Activated naive CD8-positive, alpha-beta T cell treated with anti-CD3 and anti-CD28 coated beads, Interleukin-2, amount 10 ng/mL, durations not matched to agents 7 days and 5 days (primary cell): ENCODE measurements at places on chromosomes 1 and 21.

DNA sequence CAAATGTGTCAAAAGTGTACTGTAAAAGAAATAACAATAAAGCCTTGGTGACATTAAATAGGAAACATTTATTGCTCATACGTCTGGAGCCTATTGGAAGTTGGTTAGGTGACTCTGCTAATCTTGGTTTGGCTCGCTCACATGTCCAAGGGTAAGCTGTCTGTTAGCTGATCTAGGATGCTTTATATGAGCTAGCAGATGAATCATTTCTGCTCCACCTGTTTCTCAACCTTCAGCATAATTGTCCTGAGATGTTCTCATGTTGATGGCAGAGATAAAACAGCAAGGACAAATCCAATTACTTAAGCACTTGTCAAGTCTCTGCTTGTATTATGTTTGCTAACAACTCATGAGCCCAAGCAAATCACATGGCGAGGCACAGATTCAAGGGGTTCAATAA is 56.0 kb upstream of the CD53 start:
- H3K36me3 ChIP-seq: no peaks in the 10 kb centered on the region
- peaks cover 15% of the 10 kb centered on the region for H3K27me3 ChIP-seq
- no peak overlapping the region for H3K27ac ChIP-seq

GRCh38 chr1:201088901-201089525 is 23.2 kb downstream of the CACNA1S start:
- no peak overlapping the region for H3K4me3 ChIP-seq
- no peak for DNase-seq
- H3K27ac ChIP-seq: no peak overlapping the region

DNA sequence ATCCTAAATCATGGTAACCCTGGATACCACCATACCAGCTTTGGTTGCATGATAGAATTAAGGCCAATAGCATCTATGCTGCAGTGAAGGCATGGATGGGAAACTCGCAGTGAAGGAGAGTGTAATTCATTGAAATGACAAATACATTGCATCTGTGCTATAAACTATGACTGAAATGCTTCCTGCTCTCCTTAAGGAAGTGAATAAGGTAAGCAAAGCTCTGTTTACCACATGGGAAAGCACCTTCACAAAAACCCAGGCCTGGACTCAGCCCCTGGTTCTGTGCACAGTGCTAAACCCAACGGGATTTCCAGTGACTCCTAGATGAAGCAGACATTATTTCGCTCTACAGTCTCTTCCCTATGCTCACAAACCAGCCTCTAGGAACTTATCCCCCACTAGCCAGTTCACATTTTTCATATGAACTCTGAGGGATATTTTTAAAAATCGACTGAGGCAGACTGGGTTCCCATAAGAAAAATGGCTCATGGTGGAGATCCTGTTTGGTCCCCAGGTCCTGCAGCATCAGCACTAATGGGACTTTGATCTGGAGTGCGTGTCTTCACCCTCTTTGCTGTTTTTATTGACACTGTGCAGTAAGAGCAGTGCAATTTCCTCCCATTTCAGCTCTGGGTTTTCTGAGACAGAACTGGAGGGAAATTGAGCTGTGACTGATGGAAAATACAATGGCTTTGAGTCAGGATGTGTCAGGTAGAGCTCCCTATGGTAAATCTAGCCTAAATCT is 362.7 kb downstream of the SIPA1L2 start:
- no peak for DNase-seq
- H3K4me3 ChIP-seq: no peak overlapping the region
- no peaks in the 10 kb centered on the region for H3K4me1 ChIP-seq
- no peaks in the 10 kb centered on the region for H3K36me3 ChIP-seq

- H3K27me3 ChIP-seq: peaks cover 4% of the 10 kb centered on the region
- H3K27ac ChIP-seq: no peak overlapping the region
- H3K4me1 ChIP-seq: no peaks in the 10 kb centered on the region
These were observed 61.3 kb upstream of the KCNE2 start for GRCh38 chr21:34302521-34302920.

GRCh38 chr1:17056551-17056950 is 2.7 kb upstream of the SDHB start:
- H3K4me3 ChIP-seq: no peak overlapping the region
- H3K36me3 ChIP-seq: no peaks in the 10 kb centered on the region
- DNase-seq: no peak
- peaks cover 9% of the 10 kb centered on the region for H3K27me3 ChIP-seq
- H3K27ac ChIP-seq: no peak overlapping the region

GRCh38 chr1:151853411-151853943 is at the start of gene THEM5:
THEM5 (minus strand) TSS chr1:151853712; CDS start chr1:151853565, 147 bp downstream.
- H3K27me3 ChIP-seq: peaks cover 6% of the 10 kb centered on the region
- DNase-seq: no peak
- H3K27ac ChIP-seq: no peak within 1 kb of the TSS

GRCh38 chr21:36065497-36066036 is 4.3 kb upstream of the CBR1 start:
- H3K4me1 ChIP-seq: peaks cover 22% of the 10 kb centered on the region
- no peak overlapping the region for H3K27ac ChIP-seq

DNA sequence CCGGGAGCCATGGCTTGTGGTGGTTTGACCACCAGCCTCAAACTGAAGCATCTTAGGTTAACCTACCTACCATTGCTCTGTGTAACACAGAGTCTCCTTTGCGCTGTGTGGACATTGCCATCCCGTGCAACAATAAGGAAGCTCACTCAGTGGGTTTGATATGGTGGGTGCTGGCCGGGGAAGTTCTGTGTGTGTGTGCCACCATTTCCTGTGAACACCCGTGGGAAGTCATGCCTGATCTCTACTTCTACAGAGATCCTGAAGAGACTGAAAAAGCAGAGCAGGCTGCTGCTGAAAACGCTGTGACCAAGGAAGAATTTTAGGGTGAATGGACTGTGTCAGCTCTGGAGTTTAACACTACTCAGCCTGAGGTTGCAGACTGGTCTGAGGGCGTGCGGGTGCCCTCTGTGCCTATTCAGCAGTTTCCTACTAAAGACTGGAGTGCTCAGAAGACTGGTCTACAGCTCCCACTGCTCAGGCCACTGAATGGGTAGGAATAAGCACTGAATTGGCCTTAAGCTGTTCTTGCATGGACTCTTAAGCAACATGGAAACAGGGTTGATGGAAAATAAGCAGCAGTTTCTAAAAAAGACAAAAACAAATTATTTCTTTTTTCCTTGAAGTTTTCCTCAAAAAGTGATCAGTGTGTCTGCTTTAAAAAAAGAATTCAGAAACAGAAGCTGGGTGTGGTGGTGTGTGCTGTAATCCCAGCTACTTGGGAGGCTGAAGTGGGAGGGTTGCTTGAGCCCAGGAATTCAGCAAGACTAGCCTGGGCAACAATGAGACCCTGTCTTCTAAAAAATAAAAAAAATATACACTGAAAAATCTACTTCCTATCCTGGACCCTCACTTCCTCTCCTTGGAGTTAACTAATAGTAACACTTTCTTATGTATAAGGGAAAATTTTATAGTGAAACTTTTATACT is 14.6 kb downstream of the CEP350 start:
- no peak for DNase-seq
- H3K27me3 ChIP-seq: no peaks in the 10 kb centered on the region
- peak overlapping the region; percentile 61 for H3K27ac ChIP-seq
- H3K4me1 ChIP-seq: peaks cover 17% of the 10 kb centered on the region
- H3K4me3 ChIP-seq: no peak overlapping the region

GRCh38 chr1:166721145-166721544 is 118.1 kb upstream of the POGK start:
- H3K4me3 ChIP-seq: no peak overlapping the region
- no peaks in the 10 kb centered on the region for H3K27me3 ChIP-seq
- no peak for DNase-seq

DNA sequence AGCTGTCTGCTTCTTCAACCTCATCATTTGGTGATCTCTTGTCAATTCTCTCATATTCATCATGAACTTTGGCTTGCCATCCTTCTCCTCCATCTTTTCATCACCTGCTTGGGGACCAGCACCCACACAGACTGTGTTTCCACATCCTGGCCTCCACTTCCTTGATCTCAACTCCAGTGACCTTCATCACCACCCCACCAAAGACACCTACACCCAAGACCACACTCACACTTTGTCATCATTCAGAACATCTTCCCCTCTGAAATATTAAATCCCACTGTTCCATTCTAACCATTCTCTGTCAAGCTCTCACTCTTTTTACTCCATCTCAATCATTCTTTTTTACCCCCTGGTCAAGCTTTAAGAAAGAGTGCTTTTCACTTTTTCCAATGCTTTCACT is 115.5 kb upstream of the VAV3 start:
- DNase-seq: peak; percentile 40
- peak overlapping the region; percentile 53 for H3K4me3 ChIP-seq
- H3K4me1 ChIP-seq: peaks cover 56% of the 10 kb centered on the region
- H3K36me3 ChIP-seq: peaks cover 4% of the 10 kb centered on the region

- H3K36me3 ChIP-seq: peaks cover 3% of the 10 kb centered on the region
- DNase-seq: no peak
- H3K27me3 ChIP-seq: peaks cover 6% of the 10 kb centered on the region
- no peak overlapping the region for H3K4me3 ChIP-seq
These were observed 25.3 kb upstream of the TRAPPC10 start for GRCh38 chr21:43986544-43987451.

- peak overlapping the region; percentile 90 for H3K27ac ChIP-seq
- H3K36me3 ChIP-seq: peaks cover 7% of the 10 kb centered on the region
- peak; percentile 54 for DNase-seq
- no peaks in the 10 kb centered on the region for H3K27me3 ChIP-seq
- H3K4me3 ChIP-seq: peak overlapping the region; percentile 47
These were observed 132.2 kb downstream of the GLUL start for GRCh38 chr1:182259229-182259872.

- H3K4me3 ChIP-seq: no peak overlapping the region
- H3K4me1 ChIP-seq: no peaks in the 10 kb centered on the region
- DNase-seq: no peak
These were observed 862.7 kb downstream of the PLA2G4A start for GRCh38 chr1:187691439-187691838.

DNA sequence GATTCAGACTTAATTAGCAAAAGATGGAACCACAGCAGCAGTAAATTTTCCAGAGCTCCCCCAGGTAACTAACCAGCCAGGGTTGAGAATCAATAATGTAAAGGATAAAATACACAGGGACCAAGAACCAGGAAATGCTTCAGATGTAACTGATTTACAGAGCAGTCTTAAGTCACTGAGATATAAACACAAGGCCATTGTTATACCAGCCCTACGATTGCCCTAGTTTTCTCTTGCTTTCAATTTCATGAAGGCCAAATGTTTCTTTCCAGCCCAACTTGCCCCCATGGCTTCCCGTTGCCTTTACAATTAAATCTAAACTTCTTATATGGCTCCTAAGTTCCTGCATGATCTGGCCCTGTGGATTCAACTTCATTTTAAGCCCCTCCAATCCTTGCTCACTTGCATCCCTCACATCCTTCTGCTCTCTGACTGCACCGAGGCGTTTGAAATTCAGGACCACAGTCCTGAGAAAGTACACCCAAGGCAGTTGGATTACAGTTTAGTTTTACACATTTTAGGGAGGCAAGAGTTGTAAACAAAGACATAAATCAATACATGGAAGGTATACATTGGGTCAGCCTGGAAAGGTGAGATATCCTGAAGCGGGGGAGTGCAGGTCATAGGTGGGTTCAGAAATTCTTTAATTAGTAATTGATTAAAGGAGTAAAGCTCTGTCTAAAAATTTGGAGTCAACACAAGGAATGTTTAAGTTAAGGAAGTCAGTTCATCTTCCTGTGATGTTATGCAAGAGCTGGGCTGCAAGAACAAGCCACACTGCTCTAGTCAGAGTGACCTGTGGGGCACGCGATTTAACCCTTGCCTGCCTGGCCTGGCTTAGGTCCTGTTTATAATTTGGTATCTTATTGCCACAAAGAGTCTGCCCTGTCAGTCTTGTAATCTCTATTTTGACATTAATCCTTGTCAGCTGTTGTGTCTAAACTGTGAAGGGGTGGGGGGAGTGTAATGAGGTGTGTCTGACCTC is 69.9 kb upstream of the COG2 start:
- DNase-seq: no peak
- H3K27me3 ChIP-seq: peaks cover 19% of the 10 kb centered on the region
- H3K4me1 ChIP-seq: no peaks in the 10 kb centered on the region
- H3K4me3 ChIP-seq: no peak overlapping the region

- no peak for DNase-seq
- peaks cover 9% of the 10 kb centered on the region for H3K4me1 ChIP-seq
- no peak overlapping the region for H3K27ac ChIP-seq
- H3K36me3 ChIP-seq: peaks cover 40% of the 10 kb centered on the region
- no peaks in the 10 kb centered on the region for H3K27me3 ChIP-seq
These were observed 72.6 kb downstream of the TTC3 start for GRCh38 chr21:37145635-37146111.

- H3K36me3 ChIP-seq: no peaks in the 10 kb centered on the region
- H3K27ac ChIP-seq: no peak overlapping the region
- H3K4me1 ChIP-seq: no peaks in the 10 kb centered on the region
- no peaks in the 10 kb centered on the region for H3K27me3 ChIP-seq
- no peak for DNase-seq
These were observed 504.7 kb downstream of the NUF2 start for GRCh38 chr1:163826500-163826899.

DNA sequence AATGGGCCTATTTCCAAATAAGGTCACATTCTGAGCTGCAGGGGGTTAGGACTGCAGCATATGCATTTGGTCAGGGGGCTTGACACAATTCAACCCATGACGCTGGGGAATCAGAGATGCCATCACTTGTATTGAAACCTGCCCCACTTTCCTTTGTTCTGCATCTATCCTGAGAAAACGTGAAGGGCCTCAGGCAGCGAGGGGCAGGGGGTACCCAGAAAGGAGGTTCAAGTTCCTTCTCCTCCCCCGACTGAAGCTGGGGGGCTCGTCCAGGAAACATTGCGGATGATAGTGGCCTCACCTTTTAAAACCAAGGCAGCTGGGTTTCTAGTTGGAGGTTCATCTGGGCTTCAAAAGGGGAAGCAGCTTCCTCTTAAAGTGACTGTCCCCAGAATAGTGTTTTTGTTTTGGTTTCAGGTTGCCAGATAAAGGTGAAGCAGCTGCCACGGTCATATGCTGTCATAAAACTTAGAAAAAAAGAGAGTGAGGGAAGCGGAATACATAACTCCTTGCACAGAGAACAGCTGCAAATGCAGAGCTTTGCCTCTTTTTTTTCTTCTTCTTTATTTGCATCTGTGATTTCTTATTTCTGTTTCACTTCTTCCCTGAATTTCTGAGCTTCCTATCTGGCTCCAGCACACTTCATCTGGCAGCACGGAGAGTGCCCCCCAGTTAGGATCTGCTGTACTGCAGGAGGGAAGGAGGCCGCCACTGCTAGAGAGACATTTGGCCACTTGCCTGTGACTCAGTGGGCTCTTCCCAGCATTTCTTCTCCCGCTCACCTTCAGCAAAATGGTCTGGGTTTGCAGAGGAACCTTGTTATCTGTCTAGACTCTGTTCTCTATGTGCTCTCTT is 142.0 kb downstream of the AJAP1 start:
- no peaks in the 10 kb centered on the region for H3K36me3 ChIP-seq
- H3K27me3 ChIP-seq: no peaks in the 10 kb centered on the region

- H3K27ac ChIP-seq: no peak overlapping the region
- H3K4me3 ChIP-seq: no peak overlapping the region
- peaks cover 4% of the 10 kb centered on the region for H3K36me3 ChIP-seq
- no peaks in the 10 kb centered on the region for H3K27me3 ChIP-seq
- peaks cover 3% of the 10 kb centered on the region for H3K4me1 ChIP-seq
- DNase-seq: no peak
These were observed 44.9 kb upstream of the APOBEC4 start for GRCh38 chr1:183697814-183698590.
